DMS79 (cell line): ENCODE measurements at places on chromosomes 6 and 20.

- no peak for DNase-seq
Measured at GRCh38 chr6:13687917-13688351, 23.7 kb downstream of the RANBP9 start.

DNA sequence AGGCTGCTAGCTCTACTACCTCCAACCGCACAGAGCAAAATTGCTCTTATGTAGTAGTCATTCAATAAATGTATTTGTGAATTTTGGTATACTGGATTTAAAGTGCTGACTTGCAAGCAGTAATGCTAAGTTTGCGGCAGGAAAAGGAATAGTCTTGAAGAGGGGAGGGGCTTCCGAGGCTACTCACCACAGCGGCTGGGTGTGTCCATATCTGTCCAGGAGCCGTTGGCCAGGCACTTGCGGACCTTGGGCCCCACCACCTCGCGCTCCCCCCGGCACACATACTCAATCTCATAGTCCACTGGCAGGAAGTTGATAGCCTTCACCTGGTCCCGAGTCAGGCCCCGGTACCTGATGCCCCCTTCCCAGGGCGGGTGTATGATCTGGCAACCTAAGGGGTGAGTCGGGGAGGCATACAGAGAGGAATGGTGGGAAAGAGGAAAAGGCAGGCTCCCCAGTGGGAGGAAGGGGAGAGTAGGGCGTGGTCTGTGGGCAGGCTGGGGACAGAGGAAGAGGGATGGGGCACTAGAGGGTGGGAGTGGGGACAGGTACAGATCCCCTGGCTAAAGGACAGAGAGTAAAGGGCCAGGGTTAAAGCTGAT lies 1.7 kb downstream of the GABBR1 start:
- no peak for DNase-seq

DNA sequence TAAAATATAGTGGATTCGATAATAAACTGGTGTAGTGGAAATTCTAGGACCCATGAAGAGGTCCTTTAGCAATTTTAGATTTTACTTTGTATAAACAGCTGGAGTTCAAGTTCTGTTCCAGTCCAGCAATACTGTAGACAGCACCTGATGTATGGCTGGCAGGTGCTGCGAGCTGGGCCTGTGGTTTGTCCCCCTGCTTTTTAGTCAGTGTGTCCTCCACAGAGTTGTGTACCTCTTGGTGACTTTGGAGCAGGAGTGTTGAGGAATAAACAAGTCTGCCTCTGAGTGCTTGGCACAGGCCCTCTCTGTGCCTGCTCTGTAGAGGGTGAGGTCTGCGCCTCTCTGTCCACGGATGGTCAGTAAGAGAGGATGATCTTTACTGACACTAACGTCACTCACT lies 13.8 kb downstream of the STX16 start:
- peak; percentile 44 for DNase-seq

- no peak for DNase-seq
Measured at GRCh38 chr6:53294095-53294494, 54.7 kb downstream of the ELOVL5 start.

DNA sequence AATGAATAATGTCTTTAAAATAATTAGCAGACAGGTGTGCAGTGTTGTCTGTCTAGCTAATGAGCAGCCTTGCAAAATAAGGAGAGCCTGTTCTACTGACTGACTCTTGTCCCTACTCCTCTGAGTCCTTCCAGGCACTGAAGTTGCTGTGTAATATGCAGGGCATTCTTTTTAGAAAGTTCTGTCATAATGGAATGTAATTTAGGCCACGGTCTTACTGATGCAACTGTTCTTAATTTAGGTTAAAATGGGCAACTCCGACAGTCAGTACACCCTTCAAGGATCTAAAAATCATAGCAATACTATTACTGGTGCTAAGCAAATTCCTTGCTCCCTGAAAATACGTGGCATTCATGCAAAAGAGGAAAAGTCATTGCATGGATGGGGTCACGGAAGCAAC lies 133.9 kb downstream of the TIAM2 start:
- no peak for DNase-seq
